ENCODE measurements at places on chromosomes 16 and 17. TPM values are rescaled to one million over a fixed set of nuclear protein-coding genes. Genes with fewer than 3 reads are reported as not detected.

The TNP2 gene
- total RNA-seq: not detected

The PYDC1 gene
- total RNA-seq: not detected

The TPSB2 gene
- not detected for total RNA-seq

The PRSS36 gene
- 0.29 TPM for total RNA-seq

The SLC2A4 gene
- total RNA-seq: 0.44 TPM

The TMEM220 gene
- total RNA-seq: 1.2 TPM

The SALL1 gene
- under 0.01 TPM for total RNA-seq

The HSF4 gene
- 50.4 TPM for total RNA-seq

The CACNG5 gene
- total RNA-seq: not detected

The CD19 gene
- not detected for total RNA-seq

The KRTAP1-1 gene
- total RNA-seq: not detected

The C16orf89 gene
- total RNA-seq: under 0.01 TPM

The IL34 gene
- total RNA-seq: 4.5 TPM

The PITPNM3 gene
- 0.44 TPM for total RNA-seq

The SLFN12L gene
- 0.17 TPM for total RNA-seq

The C16orf74 gene
- total RNA-seq: 7.3 TPM

The COA3 gene
- 80.4 TPM for total RNA-seq

The PRM2 gene
- not detected for total RNA-seq

The SLC52A1 gene
- total RNA-seq: not detected

The PRCD gene
- 10.2 TPM for total RNA-seq

The SPATA22 gene
- total RNA-seq: 1.2 TPM

The KCNJ2 gene
- total RNA-seq: 8.6 TPM

The ORAI3 gene
- 97.1 TPM for total RNA-seq

The DCXR gene
- total RNA-seq: 70.0 TPM

The KRTAP9-2 gene
- total RNA-seq: not detected

The TEKT5 gene
- not detected for total RNA-seq

The CPNE2 gene
- total RNA-seq: 22.0 TPM

The HOXB5 gene
- 0.29 TPM for total RNA-seq

The GPRC5B gene
- 4.4 TPM for total RNA-seq

The MSLN gene
- 0.17 TPM for total RNA-seq

The CFDP1 gene
- total RNA-seq: 50.0 TPM

The TSPOAP1 gene
- total RNA-seq: 0.50 TPM

The STH gene
- not detected for total RNA-seq

The MT3 gene
- not detected for total RNA-seq

The CDH11 gene
- 176 TPM for total RNA-seq

The DUSP3 gene
- 47.4 TPM for total RNA-seq
